ENCODE measurements at places on chromosomes 16 and 17.

DNA sequence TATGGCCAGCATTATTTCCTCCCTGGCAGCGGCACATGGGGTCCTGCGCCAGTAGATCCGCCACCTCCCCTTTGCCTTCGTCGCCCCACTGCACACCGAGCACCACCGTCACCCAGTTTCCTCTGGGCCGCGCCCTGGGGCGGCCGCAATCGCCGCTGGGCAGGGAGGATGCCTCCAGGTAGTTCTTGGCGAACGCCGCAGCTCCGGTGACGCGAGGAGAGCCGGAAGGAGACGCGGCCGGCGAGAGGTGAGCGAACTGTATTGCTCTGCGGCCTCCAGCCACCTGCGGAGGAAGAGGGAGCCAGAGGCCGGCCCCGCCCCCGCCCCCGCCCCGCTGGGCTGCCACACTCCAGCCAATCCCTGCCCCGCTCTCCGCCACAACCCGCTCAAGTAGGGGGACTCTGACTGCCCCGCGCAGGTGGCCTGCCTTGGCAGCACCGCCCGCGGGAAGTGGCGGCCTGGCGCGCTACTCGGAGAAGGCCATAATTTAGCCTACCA, 11.8 kb upstream of the SLFN13 start:
- DNase-seq, result no peak

DNA sequence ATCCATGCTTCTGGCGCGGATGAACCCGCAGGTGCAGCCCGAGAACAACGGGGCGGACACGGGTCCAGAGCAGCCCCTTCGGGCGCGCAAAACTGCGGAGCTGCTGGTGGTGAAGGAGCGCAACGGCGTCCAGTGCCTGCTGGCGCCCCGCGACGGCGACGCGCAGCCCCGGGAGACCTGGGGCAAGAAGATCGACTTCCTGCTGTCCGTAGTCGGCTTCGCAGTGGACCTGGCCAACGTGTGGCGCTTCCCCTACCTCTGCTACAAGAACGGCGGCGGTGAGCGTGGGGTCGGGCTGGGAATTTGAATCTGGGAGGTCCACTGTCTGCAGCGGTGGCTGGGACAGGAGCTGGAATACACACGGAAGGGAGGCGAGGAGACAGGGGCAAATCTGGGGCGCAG, 904 bp downstream of the SLC6A2 start:
- no peak for DNase-seq

GRCh38 chr17:42221886-42222745, 27.8 kb upstream of the GHDC start:
- DNase-seq, result no peak

DNA sequence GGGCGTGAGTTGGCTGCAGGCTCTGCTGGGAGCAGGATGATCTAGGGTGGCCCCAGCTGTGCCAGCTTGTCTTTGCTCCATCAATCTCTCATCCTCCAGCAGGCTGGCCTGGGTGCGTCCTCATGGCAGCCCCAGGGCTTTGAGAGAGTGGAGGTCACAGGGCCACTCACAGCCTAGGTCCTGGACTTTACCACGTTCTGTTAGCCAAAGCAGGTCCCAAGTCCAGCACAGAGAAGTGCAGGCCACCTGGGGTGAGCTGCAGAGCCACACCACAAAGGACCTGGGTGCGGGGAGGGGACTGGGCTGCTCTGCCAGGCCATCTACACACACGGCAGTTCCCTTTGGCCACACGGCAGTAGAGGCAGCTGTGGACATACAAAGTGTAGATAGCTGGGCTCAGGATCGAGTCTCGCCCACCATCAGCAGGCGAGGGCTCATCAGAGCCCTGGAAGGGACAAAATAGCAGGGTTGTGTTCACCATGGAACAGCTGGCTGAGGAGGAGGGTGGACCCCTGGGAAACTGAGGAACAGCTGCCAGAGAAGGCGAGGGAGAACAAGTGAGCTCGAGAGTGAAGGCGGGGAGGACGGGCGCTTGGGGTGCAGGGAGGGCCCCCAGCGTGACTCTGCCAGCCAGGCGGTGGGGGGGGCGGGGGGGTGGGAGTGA, 30.0 kb downstream of the SREBF1 start:
- DNase-seq, result no peak

DNA sequence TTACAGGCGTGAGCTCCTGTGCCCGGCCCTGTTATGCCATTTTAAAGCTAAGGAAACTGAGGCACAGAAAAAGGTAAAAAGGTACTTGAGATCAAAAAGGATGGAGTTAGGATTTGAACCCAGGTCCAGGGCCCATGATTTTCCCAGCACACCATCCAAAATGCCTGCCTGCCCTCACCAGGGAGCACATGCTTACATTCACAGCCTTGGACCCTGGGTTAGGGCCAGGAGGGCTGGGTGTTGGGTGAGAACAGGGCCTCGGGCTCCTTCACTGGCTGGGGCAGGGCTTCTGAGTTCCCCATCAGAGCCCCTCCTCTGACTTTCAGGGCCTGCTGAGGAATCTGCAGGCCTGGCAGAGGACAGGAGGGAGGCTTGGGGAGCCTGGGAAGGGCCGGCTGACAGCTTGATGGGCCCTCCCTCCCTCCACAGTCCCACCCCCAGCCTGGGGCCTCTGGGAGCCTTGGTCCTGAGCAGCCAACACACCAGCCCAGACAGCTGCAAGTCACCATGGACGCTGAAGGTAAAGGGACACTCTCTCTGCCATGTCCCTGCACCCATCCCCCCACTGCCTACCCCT, at the start of gene QPRT:
QPRT (plus strand) TSS at position 490 of the 577 bp plus-strand sequence; CDS start at position 508, 18 bp downstream.
- no peak for DNase-seq

DNA sequence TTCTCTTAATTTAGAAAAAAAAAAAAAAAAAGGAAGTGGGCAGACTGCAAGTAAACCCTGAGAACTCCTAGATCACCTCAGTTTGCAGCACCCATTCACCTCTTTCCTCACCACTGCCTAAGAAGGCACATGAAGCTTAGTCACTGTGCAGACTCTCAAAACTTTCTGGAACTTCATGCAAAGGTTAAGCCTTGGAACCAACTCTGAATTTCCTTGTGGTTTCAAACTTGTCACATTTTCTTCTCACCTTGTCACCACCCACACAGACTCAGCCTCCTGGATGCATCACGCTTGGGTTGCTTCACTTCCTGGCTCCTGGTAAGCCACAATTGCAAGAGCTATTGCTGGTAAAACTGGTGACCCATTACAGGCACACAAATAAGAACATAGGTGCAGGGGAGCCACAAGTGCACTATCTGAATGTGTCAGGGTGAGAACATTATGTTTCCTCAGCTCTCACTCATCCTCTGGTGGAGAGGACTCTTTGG, 15.0 kb upstream of the CPD start:
- no peak for DNase-seq

GRCh38 chr17:77786740-77787505, 171.6 kb upstream of the TNRC6C start:
- DNase-seq, result no peak

DNA sequence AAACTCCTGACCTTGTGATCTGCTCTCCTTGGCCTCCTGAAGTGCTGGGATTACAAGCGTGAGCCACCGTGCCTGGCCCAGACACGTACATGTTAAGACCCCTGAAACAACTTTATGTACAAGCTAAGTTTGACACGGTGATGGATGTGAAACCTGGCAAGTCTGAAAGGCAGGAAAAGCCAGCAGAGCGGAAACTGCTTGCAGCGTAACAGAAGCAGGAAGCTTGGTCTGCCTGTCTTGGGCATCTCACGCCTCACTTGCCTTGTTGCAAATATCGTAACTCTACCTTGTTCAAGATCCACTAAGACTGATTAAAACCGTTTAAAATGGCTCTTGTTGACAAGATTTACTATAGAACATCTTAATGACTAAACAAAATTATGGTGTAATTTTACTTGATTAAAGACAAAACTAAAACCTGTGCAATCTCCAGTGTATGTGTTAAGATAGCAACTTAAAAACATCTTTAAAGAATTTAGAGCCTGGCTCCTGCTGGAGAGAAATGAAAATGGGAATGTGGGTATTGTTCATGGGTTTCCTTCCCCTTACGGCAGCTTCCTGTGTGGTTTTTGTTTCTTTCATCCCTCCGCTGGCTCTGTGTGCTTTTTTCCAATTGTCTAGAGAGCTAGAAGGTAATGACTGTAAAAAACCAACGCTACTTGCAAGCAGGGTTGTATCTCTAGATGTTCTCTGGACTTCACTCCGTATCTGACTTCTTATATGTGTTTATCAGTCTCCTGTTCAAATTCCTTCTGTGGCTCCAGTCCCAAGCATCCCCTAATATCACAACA, 477.6 kb downstream of the XYLT1 start:
- no peak for DNase-seq

GRCh38 chr17:9410737-9411136, 164.9 kb downstream of the STX8 start:
- no peak for DNase-seq

DNA sequence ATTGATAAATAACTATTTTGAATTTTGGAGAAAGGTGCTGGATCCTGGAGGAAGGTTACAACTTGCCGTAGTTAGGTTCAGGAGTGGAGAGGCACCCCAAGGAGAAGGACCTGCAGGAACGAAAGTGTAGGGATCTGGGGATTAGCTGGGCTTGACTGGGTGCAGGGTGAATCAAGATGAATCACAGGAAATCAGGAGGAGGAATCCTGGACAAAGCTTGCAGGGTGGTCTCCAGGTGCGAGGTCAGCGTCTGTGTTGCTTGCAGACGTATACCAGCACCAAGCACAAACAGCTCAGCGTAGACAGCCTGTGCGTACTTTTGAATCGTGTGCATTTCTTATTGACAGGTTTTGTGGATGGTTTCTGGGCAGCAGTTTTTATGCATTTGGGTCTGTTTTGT, 144.3 kb downstream of the MSI2 start:
- DNase-seq, result no peak

- DNase-seq, result no peak
These were observed at the start of gene SKA2 for GRCh38 chr17:59154721-59155438. SKA2 (minus strand) TSS chr17:59155186; CDS start chr17:59155163, 23 bp downstream.

DNA sequence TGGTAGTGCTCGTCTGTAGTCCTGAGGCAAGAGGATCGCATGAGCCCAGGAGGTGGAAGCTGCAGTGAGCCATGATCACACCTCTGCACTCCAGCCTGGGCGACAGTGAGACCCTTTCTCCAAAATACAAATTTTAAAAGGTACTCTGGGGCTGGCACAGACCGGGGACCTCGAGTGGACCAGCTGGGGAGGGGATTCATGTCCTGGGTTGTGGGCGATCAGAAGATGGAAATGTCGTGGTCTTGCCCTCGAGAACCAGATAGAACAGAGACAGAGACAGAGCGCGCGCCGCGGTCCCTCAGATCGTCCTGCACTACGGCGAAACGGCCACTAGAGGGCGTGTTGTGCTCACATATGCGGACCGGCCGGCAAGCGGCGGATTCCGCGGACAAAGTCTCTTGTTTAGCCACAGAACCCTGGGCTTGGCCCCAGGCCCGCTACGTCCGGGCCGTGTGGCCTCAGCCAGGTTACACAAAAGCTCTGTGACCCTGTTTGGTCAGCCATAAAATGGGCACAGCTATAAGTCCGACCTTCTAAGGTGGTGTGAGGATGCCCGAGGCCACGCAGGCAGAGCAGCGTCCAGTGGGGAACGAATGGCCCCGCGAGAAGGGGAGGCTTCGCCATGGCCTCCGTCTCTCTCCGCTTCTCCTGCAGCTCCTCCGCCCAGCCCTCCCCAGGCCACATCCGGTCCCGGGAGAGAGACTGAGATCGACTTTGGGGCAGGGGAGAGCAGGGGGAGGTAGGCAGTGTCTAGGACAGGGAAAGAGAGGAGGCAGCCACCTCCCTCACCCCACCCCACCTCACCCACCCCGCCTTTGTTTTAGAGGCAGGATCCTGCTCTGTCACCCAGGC, 14.6 kb upstream of the SBK1 start:
- DNase-seq, result no peak

DNA sequence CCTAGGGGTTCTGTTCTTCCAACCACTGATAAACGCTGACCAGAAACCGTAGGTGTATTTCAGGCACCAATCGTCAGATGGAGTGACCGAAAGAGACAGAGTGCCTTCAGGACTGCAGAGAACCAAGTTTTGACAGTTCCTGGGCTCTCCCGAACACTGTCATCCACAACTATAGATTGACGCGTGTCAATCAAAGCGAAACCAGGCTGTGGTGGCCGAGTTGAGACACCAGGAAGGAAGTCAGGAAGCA, 11.9 kb upstream of the AURKB start:
- no peak for DNase-seq

DNA sequence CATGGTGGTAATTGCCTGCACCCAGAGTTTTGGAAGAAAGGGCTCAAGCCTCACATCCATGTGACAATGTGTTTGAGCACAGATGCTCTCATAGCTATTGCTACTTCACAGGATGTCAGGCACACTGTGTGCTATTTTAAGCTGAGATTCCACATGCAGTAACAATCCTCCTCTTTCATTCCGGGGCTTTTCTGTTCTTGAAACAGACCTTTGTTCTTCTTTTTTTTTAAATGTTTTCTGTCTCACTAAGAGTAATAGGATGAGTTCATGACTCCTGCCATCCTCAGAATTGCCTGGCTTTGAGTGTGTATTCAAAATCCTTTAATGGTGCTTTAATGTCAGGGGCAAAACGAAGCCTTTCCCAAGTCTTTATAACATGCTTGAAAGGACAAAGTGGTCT, 198.9 kb downstream of the ABCC12 start:
- no peak for DNase-seq

- DNase-seq, result no peak
These were observed 407.3 kb downstream of the XYLT1 start for GRCh38 chr16:17063201-17064139.

GRCh38 chr17:76528156-76528527, 9.4 kb downstream of the CYGB start:
- no peak for DNase-seq

GRCh38 chr16:6160303-6160702, 1062.7 kb upstream of the EEF2KMT start:
- DNase-seq, result no peak

GRCh38 chr16:19599968-19600716, 44.6 kb downstream of the VPS35L start:
- DNase-seq, result no peak

GRCh38 chr17:72142614-72143013, 21.8 kb downstream of the SOX9 start:
- no peak for DNase-seq

GRCh38 chr16:19366391-19366790, 51.3 kb upstream of the TMC5 start:
- DNase-seq, result no peak

- no peak for DNase-seq
These were observed 11.4 kb upstream of the BIRC5 start for GRCh38 chr17:78202666-78203065.

DNA sequence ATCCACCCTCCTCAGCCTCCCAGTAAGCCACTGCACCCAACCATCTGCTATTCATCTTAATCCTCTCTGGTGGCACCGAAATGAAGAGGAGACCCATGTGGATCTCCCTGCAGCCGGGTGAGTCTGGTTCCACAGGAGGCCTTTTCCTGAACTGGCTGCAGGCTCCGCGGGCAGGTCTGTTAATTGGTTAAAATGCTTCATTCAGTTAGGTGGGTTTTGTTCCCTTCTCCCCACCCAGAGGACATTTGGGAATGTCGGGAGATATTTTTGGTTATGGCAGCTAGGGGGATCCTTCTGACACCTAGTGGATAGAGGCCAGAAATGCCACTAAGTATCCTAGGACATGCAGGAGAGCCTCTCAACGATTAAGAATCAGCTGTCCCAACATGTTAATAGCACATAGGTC, 16.7 kb downstream of the C16orf54 start:
- DNase-seq, result no peak

- DNase-seq, result no peak
These were observed 96.5 kb downstream of the ABCC1 start for GRCh38 chr16:16045879-16046278.

- no peak for DNase-seq
These were observed 107.3 kb downstream of the SDK2 start for GRCh38 chr17:73536700-73537605.

Measured in vagina (tissue), 2 donors.